ENCODE measurements at places on chromosomes 16 and 17. TPM values are rescaled to one million over a fixed set of nuclear protein-coding genes. Genes with fewer than 3 reads are reported as not detected.

- ATAC-seq = no peak
These were observed 11.2 kb upstream of the CACNA1H start for GRCh38 chr16:1141716-1142115.

- no peak for ATAC-seq
These were observed 1.3 kb upstream of the SUZ12 start for GRCh38 chr17:31935512-31935911.

DNA sequence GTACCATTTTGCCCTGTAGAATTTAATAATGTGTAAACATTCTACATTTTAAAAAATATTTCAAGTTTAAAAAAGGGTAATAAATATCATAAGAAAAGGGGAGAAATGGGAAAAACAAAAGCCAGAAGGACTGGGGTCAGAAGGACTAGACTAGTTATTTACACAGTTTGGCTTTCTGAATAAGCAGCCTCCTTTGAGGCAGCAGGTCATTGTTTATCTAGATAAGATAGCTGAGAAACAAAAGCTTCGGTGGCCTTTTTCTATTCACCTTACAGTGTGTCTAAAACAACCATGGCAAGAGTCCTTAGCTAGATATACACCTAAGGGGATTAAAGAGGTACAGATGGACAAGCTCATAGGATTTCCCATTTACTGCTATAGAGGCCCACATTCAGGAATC is 396.5 kb upstream of the PMFBP1 start:
- ATAC-seq = no peak

- peak; percentile 37 for ATAC-seq
These were observed 845 bp downstream of the P3H4 start for GRCh38 chr17:41810659-41811548.

The EPN3 gene
- not detected for total RNA-seq

The PRKAR1A gene
- total RNA-seq = 186 TPM

The GP1BA gene
- total RNA-seq = not detected

Measured in activated T-helper 17 cell treated with anti-CD3 and anti-CD28 coated beads, Interleukin-2, amount 50 U/mL, for 72 hours (primary cell).